Small intestine (tissue), 16 donors: ENCODE measurements at places on chromosomes 12 and 14. TPM values are rescaled to one million over a fixed set of nuclear protein-coding genes. Genes with fewer than 3 reads are reported as not detected.

The LTBP2 gene
- 1.7 TPM for polyA plus RNA-seq

The NEUROD4 gene
- polyA plus RNA-seq = not detected

The KCNJ8 gene
- 5.6 TPM for polyA plus RNA-seq

The MEG3 gene
- 15.7 TPM for polyA plus RNA-seq

The AKAP6 gene
- 0.45 TPM for polyA plus RNA-seq

The MMP17 gene
- not detected for polyA plus RNA-seq

The ASIC1 gene
- polyA plus RNA-seq = 0.85 TPM

The EPYC gene
- polyA plus RNA-seq = not detected

The SEC23A gene
- 96.9 TPM for polyA plus RNA-seq

The CMKLR1 gene
- 5.5 TPM for polyA plus RNA-seq
